ENCODE measurements at places on chromosomes 16 and 17.

DNA sequence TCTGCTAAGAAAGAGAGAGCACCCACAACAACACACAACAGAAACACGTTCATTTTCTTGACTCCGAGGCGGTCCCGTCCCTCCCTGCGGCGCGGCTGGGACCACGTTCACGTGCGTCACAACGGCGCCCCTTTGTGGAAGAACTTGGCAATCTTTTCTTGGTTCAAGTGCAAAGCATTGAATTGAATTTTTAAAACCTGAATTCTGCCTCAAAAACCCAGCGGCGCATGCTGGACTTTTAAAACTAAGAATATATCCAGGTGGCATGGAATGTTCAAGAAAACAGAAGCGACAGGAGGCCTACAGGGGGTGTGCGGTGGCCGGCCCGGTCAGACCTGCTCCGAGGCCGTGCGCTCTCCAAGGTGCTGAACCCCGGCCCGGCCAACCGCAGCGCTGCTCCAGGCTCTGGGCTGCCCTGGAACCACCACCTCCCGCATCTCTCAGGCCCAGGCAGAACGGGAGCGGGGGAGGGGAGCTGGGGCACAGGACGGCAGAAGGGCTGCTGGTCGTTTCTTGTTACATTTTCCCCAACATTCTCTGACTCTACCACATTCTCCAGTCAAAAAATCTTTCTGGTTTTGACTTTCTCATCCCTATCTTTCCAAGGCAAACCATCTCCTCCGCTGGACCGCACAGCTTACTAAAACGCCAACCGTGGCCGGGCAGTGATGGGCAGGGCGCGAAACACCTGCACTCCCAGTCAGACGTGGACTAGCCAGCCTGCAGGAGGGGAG, 3.4 kb upstream of the HEXD start:
- DNase-seq, result no peak

DNA sequence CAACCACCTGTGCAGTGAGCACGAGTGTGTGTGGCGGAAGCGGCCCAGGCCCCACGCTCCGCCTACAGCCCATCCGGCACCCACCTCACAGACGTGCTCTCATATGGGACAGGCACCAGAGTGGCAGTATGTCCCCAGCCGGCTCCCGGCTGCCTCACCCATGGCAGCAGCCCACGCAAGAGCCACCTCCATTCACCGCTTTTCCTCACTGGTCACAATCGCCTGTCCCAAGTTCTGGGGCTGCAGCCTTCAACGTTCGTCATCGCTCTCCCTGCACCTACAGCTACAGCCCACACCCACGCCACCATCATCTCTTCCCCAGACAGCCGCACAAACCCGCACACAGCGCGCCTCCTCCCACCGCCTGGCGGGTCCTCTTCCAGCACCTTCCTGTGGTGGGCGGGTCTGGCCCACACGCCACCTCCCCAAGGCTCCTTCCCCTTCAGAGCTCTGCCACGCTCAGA, 17.5 kb upstream of the TRAP1 start:
- no peak for DNase-seq

DNA sequence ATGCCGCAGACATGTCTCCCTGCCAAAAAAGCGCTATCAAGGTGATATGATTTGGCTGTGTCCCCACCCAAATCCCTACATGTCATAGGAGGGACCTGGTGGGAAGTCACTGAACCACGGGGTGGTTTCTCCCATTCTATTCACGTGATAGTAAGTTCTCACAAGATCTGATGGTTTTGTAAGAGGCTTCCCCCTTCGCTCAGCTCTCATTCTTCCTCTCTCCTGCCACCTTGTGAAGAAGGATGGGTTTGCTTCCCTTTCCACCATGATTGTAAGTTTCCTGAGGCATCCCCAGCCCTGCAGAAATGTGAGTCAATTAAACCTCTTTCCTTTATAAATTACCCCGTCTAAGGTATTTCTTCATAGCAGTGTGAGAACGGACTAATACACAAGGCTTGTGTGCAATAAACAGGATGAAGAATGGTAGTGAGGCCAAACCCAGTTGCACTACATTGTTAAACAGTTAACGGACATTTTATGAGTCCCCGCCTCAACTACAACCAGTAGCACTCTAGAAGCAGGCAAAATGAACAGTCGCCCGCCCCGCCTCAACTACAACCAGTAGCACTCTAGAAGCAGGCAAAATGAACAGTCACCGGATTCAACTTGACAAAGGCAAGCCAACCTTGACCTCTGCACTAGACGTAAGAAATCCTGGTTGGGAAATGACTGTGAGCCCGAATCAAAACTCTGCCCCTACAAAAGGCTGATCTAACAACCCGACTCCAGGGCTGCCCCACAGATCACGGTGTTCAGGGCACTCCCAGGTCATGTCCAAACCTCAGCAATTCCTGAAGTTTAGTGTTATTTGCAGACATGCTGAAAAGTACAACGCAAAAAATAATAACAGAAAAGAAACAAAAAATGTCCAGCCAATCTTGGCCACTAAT, 26.3 kb downstream of the VPS53 start:
- no peak for DNase-seq

- DNase-seq, result no peak
Observed at GRCh38 chr17:72358465-72358864, 237.6 kb downstream of the SOX9 start.

- no peak for DNase-seq
Observed at GRCh38 chr16:10218490-10219206, 36.4 kb upstream of the GRIN2A start.

- DNase-seq, result no peak
Observed at GRCh38 chr16:19697756-19698318, 20.2 kb downstream of the KNOP1 start.

DNA sequence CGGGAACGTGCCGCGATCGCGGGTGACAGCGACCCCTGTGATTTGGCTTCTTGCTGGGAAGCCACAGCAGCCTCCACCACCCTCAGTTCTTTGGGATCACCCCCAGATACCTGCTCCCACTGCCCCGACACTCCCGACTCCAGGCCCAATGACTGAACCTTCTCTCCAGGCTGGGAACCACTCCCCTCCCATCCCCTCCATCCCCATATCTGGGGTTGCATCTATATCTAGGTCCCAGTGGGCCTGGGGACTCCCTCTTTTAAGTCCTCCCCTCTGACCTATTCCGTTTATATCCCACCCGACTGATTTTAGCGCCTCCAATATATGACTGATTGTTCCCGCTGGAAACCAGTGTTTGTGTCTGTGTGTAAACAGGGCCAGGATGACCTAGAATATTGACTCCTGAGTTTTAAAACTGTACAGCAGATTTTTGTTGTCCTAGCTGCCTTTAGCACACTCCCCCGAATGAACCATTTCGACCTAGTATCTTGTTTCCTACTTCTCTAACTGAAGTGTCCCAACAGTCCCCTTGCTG, 667 bp downstream of the PSMD3 start:
- DNase-seq, result no peak

- peak; percentile 33 for DNase-seq
Observed at GRCh38 chr17:61837175-61838051, 25.9 kb downstream of the BRIP1 start.

DNA sequence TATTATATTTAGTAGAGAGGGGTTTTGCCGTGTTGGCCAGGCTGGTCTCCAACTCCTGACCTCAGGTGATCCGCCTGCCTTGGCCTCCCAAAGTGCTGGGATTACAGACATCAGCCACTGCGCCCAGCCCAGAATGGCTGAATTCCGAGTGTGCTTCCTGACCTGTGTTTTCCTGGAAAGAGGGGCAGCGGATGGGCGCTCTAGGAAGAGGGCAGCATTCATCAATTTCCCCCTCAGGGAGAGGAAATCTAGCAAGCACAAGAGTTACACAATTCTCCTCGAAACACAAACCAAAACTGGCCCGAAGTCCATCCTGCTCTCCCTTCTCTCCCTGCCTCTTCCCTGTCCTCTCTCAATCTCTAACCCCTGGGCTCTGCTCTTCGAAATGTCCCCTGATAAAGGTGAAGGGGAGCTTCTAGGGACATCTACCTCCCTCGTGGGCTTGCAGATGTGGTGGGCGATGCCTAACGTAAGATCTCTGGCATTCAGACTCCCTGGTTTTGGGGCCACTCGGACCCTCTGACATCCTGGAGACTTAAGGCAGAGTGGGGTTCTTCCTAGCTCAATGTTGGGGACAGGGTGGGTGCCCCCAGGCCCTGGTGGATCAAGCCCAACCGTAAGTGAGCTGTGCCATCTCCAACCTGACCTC, 1.0 kb downstream of the IL27 start:
- no peak for DNase-seq

DNA sequence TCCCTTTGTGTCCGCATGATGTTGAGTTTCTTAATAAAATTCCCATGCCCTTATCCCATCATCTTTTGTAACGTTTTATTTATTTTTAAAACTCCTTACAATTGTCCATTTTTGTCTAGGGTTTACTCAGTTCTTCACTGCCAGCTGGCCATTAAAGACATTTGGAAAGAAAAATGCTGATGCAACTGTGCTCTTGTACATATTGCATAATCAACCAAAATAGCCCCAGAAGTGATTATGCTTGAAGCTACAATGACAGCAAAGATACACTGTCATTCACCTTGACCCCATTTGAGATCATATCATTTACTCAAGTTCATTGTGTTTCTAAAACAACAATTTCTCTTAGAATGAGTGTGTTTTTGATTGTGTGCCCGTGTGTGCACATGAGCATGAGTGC, 1074.6 kb upstream of the RBFOX1 start:
- no peak for DNase-seq

- DNase-seq, result no peak
Observed at GRCh38 chr17:39903158-39903884, 15.1 kb downstream of the GSDMB start.

GRCh38 chr16:50299508-50300105, 33.3 kb downstream of the ADCY7 start:
- DNase-seq, result no peak

GRCh38 chr17:13940858-13941665, 128.2 kb upstream of the COX10 start:
- no peak for DNase-seq

DNA sequence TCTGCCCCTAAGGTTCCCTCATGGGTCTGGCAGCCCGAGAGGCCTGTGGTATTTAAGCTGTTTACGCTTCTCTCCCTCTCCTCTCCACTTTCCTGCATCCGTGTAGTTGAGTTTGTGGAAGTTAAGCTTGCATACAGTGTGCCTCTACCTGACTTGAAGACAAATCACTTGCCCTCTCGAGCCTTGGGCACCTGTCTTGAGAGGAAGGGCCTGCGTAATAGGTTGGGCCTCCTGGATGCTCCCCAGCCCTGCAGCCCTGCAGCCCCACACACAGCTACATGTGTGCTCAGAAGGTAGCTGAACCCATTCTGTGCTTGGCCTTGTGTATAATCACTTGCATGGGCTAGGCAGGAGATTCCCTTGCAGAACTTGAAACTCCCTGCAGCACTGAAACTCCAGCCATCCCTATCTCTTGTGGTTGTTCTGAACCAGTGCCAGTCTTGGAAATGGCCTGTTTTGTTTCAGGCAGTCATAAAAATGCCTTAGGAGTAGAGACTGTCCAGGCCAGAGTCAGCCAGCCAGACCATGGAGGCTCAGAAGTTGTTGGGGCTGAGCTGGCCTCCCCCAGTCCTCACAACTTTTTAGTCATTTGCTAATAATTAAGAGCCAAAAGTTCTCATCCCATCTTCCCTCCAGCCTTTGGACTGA, 134.6 kb downstream of the CLEC16A start:
- peak; percentile 91 for DNase-seq

DNA sequence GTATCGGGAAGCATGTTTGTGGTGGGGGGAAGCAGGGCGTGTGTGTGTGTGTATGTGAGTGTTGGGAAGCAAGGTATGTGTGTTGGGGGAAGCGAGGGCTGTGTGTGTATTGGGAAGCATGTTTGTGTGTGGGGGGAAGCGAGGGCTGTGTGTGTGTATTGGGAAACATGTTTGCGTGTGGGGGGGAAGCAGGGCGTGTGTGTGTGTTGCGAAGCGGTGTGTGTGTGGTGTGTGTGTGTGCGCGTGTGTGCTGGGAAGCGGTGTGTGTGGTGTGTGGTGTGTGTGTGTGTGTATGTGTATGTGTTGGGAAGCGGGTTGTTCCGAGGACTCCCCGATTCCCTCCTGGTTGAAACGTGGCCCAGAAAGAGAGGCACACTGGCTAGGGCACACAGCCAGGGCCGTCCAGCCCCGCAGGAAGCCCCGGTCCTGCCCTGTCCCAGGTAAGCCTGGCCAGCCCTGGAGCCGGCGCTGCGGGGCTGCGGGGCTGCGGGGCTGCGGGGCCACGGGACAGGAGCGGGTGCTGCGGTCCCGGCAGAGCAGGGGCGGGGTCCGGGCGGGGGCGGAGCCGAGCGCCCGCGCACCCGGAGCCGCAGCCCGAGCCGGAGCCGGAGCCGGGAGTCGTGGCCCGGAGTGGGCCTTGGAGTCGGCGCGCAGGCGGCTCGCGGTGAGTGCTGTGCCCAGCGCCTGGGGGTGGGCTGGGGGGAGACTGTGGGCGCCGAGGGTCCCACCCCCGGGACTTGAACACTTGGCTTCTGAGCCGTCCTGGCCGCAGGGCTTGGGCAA, at the start of gene NOD2:
Gene NOD2 (plus strand): TSS at position 608 of the 783 bp plus-strand sequence. CDS start 5,890 bp downstream, outside the sequence.
- DNase-seq, result no peak

DNA sequence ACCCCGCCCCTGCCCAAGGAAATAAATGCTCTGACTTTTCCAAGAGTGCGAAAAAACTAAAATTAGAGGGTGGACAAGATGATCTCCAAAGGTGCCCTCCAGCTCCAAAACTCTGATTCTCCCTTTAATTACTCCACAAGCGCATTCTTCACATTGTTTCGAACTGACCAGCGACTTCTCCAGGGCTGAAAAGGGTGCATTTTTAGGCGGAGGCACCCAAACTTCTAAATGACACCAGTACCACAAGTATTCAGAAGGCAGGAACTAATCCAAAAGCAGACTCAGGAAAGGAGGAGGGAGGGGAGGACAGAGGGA, 750 bp downstream of the ZFHX3 start:
- DNase-seq, result peak; percentile 83

DNA sequence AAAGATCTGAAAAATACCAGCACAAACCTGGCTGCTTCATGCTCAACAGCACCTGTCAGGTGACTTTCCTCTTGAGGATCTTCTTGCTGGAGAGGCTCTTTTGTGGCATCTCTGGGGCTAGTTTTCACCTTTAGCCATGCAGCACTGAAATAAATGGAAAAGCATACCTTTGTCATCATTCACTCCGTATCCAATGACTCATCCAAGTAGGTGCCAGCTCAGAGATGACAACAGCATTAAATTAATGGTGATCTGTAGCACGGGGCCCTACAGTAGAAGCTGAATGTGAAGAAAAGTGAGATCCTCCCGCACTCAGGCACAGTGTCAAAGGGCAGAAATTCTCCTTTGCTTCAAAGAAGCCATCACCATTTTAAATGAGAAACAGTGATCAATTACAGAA, 32.2 kb downstream of the KIAA0753 start:
- DNase-seq, result no peak

- no peak for DNase-seq
Observed at GRCh38 chr17:49438436-49439278, 24.0 kb upstream of the PHB1 start.

GRCh38 chr17:65324611-65325342, 187.6 kb downstream of the RGS9 start:
- DNase-seq, result peak; percentile 28

GRCh38 chr16:47037746-47038458, 64.4 kb upstream of the DNAJA2 start:
- peak; percentile 49 for DNase-seq

- DNase-seq, result peak; percentile 36
Observed at GRCh38 chr16:67415872-67416793, at the start of gene ZDHHC1. Gene ZDHHC1, minus strand, starts transcription at chr16:67416477. Its CDS starts 8,702 bp downstream, at chr16:67407775.

Measured in GM04504 (cell line).